Vagina (tissue), 2 donors: ENCODE measurements at places on chromosomes 7 and 10. TPM values are rescaled to one million over a fixed set of nuclear protein-coding genes. Genes with fewer than 3 reads are reported as not detected.

DNA sequence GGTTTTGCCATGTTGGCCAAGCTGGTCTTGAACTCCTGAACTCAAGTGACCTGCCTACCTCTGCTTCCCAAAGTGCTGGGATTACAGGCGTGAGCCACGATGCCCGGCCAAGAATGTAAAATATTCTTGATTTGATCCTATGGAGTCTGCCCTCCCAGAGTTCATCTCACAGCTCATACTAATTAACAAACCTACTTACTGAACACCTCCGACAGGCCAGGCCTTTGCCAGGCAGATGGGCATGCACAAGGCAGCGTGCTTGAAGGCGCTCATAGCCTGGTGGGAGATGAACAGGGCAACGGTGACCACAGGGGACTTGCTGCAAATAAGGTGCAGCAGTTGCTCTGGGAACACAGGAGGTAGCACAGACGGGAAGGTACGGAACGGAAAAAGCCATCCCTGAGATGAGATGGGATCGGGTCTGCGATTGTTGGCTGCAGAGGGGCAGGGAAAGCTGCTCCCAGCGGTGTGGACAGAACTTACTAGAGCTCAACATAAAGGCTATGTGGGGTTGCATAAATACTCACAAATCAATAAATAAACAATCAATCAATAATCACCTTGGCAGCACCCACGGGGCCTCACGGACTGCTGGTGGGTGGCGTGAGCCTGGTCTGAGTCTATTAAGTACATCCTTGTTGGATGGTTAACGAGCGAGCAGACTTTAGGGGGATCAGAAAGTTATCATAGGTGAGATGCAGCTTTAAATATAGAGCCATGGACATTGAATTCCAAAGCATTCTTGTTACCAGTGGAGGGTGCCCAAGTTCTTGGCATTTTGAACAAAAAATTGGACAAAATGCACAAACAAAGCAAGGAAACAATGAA, 4.7 kb downstream of the ACBD7 start:
- no peak for DNase-seq

DNA sequence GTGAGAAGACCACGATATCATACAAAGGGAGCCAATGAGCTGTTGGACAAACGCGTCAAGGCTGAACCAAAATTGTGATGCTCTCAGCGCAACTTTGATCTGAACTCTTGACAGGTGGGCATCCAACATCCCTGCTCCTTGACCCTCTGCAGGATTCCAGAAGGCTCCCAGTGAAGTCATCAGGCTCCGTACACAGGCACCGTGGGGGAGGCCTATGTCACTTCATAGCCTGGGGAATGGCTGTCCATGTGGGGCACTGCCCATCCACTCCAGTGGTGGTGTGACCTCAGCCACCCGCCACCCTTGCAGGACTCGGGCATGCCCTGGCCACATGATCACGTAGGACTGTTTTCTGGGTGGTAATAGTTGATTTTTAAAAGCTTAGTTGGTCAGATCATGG, 233.8 kb upstream of the GRB10 start:
- DNase-seq: peak; percentile 58

- DNase-seq: no peak
Measured at GRCh38 chr7:103576641-103577040, 130.6 kb upstream of the SLC26A5 start.

DNA sequence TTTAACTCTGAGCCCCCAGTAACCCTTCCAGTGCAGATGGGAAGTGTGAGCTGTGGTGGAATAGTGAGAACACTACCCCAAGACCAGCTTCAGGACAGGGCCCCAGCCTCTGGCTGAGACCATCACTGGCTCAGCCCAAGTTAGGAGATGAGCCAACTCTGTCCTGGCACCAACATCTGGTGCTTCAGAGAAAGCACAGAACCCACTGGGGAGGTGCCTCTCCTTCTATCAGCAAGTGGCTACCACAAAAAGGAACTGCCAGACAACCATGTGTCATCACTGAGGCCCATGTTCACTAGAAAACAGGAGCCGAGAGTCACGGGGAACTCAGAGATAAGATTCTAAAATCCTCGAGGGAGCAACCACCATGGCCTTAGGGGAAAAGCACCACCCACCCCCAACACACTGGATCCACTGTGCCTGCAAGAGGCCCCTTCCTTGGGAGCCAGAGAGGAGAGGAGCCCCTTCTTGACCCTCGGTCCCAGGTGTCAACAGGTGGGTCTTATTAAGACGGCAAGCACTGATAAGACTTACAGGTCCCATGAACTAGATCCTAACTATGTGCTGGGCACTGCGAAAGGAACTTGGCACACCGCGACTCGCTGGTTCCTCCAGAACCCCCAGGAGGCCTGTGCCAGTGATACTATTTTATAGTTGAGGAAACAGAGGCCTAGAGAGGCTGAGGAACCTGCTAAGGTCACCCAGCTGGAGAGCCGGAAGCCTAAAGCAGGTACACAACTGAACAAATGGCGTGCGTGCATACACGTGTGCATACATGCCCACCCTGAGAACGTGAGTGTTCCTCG, 102.7 kb downstream of the FAM53B start:
- no peak for DNase-seq

GRCh38 chr10:4770801-4771553, 55.0 kb upstream of the AKR1E2 start:
- no peak for DNase-seq

- no peak for DNase-seq
Measured at GRCh38 chr10:30238836-30239235, 110.2 kb downstream of the MTPAP start.

DNA sequence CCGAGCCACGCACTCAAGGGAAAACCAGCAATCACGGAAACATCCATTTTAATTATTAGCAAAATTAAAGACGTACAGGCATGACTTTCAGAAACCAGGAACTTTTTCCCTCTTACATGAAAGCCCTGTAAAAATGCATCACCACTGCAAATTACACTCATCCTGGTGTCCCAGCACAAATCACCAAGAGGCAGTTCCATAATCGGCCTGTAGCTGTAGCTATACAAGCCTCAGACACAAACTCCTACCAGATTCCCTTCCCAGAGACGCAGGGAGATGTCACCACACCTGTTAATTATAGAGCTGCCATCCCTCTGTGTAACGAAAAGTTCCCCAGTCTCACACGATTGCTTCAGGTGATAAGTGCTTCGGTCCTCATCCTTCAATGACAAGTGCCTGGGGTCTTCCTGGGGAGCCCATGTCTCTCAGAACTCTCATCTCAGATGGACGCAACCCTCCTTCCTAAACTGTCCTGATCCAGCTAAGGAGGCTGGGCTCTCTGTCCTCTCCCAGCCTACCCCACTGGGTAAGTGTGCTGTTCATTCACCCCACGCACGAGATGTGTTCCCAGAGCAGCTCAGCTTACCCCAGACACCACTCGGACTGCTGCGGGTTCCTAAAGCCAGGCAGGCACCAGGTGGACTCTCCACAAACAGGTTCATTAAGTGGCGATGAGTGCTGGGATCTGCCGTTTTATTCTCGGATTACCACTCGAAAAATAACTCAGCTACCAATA, 5.9 kb downstream of the FGFR2 start:
- no peak for DNase-seq

DNA sequence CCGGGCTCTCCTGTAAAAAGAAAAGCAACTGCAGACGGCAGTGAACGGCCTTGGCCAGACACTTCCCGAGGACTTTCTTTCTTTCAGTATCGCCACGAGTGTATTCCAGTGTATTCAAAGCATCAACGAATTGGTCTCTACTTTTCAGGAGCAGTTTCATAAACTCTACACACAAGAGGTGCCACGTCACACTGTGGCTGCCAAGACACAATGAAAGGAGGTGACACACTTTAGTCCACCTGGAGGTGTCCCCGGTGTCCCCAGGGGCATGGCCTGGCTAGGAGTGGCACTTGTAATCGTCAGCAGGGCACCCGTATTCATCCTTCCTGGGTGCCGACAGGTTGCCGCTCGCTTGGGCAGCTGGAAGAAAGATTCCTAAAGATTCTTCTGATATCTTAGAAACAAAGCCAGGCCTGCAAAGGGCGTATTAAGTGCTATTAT, 5.0 kb downstream of the TNS3 start:
- no peak for DNase-seq

DNA sequence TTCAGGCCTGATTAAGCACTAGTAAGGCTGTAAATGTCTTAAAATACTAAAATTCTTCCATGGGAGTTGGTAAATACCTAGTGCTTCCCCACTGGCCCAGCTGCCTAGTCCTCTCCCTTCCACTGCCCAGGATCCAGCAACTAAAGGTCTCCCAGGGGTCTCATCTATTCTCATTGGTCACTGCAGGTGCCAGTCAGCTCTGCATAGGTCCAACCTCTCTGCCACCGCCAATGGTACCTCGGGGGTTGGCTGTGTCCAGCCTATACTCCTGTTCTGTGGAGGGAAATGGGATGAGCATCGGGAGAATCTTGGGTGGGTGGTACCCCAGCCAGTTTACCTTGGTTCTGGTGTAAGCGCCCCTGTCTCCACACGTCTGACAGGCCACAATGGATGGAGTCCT, 6.1 kb upstream of the CREB5 start:
- no peak for DNase-seq

DNA sequence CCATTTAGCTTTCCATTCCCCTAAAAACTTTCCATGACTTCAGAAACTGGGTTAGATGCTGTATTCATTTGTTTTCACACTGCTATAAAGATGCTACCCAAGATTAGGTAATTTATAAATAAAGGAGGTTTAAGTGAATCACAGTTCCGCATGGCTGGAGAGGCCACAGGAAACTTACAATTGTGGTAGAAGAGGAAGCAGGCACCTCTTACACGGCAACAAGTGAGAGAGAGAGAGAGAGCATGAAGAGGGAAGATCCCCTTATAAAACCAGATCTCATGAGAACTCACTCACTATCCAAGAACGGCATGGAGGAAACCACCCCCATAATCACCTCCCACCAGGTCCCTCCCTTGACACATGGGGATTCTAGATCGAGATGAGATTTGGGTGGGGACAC, 336.8 kb downstream of the TFEC start:
- DNase-seq: no peak

GRCh38 chr10:116620423-116621400, at the start of gene PNLIPRP2:
Gene PNLIPRP2, plus strand, starts transcription at chr10:116620953.
- peak; percentile 71 for DNase-seq

DNA sequence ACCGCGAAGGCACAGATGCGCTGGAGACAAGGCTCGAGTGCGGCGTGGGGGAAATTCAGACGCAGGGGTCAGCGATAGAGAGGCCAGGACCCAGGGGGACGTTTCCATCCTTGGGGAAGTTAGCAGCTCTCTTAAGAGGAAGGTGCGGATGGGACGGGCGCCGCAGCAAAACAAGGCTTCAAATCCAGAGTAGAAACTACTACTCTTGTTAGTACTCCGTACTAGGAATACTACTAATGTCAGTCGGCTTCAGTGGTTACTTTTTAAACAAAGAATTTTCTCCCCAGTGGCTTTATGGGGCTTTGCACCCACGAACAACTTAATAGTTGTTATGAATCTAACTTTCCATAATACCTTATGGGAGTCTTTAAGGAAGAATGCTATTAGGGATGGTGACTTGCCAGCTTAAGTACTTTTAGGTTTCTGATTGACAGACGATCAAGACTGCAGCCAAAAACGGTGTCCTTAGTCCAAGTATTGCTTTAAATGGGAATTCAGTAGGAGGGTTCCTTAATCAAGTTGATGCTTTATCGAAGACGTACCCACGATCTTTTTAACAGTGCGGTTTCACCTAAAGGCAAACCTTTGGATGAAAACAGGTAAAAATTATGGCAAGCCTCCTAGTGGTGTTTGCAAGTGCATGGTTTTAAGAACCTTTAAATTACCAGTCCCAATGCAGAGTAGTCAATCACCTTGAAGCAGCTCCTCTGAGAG, 812 bp upstream of the IDE start:
- no peak for DNase-seq

DNA sequence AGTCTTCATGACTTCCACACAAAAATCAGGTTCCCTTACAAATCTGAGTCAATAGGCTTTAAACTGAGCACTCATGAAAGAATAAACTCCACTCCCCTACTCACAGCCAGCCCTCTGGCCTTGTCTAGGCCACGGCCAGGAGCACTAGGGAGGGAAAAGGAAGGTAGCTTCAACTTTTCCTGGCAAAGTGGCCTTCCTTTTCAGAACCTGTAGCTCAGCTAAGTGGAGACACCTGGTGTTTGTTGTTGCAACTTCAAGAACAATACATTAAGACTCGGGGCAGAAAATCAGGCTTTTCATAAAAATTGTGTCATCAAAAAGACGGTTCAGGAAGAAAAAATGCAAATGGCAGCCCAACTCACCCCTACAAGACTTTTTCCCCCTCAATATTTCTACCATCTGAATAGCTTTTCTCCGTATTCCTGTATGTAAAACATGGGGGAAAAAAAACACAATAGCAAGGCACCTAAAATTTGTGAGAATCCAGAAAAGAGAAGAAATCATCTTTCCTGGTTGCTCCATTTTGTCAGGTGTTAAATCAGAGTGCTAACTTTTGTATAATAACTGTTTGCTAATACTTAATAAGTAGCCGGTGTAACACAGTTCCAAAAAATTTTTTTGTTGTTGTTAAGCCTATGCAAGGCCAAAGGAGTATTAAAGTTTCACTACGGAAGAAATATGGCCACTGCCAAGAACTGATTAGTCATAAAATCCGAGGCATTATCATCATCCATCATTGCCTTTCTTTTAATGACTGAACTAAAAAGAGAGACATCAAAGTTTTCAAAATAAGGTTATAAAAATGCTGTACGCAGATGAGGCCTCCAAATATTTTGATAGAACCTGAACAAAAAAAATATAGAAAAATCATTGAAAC, 66.2 kb upstream of the ARID5B start:
- no peak for DNase-seq

- DNase-seq: no peak
Measured at GRCh38 chr10:68647672-68648341, 73.2 kb upstream of the CCAR1 start.

DNA sequence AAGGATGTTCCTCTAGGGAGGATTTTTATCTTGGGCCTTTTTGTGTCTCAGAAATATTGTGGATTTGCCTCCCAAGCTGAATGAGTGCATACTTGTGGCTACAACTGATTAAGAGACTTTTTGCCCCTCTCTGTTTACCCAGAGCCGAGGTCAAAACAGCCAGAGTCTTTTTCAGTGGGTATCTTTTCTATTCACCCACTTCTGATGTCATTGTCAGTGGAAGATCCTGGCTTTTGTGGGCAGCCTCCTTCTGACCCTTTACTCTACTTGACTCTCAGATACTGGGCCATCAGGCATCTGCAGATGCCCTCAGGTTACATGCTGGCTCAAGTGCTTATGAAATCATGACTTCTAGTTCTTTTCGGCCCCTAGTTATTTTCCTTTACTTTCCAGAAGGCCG, 19.6 kb upstream of the PIP4K2A start:
- DNase-seq: no peak

- no peak for DNase-seq
Measured at GRCh38 chr10:121244818-121245217, 353.4 kb downstream of the FGFR2 start.

- no peak for DNase-seq
Measured at GRCh38 chr10:101120884-101121653, 10.0 kb upstream of the TLX1 start.

The SPAM1 gene
- not detected for total RNA-seq

The CYP26C1 gene
- total RNA-seq: not detected

The PKD2L1 gene
- not detected for total RNA-seq

The UCMA gene
- not detected for total RNA-seq

The LIPF gene
- total RNA-seq: not detected

The NCAPG2 gene
- 9.6 TPM for total RNA-seq

The POLR2J gene
- total RNA-seq: 20.1 TPM

The IGFBP3 gene
- 197 TPM for total RNA-seq
